Motor neuron (in vitro differentiated cells): ENCODE measurements at places on chromosomes 1 and 21. TPM values are rescaled to one million over a fixed set of nuclear protein-coding genes. Genes with fewer than 3 reads are reported as not detected.

DNA sequence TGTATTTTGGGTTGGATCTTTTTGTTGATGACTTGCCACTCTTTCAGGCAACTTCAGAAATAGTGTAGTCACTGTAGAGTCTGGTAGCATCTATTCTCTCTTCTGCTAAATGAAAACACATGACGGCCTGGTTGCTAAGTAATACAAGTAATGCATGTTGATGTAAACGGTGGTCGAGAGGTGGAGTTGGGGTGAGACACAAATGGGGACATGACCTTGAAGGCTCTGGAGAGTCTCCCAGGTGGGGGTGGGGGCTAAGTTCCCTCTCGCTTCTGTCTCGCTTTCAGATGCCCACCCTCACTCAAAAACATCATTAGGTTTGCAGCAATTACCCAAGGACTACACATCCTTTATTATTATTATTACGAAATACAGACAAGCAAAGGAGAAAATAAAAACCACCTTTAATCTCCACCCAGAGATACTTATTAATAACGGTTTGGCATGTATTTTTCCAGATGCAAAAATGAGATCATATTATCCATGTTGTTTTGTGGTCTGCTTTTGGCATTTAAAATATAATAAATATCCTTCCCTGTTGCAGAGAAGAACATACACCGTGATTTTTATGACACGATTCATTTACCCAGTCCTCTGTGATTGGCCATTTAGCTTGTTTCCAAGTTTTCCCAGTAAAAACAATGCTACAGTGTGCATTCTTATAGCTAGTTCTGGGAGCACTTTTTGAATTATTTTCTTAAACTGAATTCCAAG is 138.1 kb downstream of the MIS18A start:
- peak; percentile 32 for ATAC-seq

- no peak for ATAC-seq
These were observed 32.5 kb upstream of the SLC44A3 start for GRCh38 chr1:94787691-94788090.

GRCh38 chr1:154741741-154742495 is 128.2 kb downstream of the KCNN3 start:
- ATAC-seq: no peak

DNA sequence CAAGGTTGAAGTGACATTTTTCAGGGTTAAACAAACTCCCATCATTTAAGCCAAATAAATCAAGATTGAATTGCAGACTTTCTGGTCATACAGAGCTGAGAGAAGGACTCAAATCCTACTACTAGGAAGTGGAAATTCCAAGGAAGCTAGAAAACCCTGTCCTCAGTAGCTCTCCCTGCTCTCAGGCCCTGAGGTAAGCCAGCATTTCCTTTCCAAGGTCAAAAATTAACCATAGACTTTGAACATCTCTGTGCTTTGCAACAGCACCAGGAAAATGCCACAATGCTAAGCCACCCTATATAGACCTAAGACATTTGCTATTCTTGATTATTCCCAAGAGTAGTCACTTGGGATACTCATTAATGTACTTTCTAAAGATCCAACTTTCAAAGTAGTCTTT is 45.1 kb downstream of the LUZP1 start:
- ATAC-seq: no peak

GRCh38 chr1:55146781-55147180 is 68.4 kb downstream of the USP24 start:
- ATAC-seq: no peak

DNA sequence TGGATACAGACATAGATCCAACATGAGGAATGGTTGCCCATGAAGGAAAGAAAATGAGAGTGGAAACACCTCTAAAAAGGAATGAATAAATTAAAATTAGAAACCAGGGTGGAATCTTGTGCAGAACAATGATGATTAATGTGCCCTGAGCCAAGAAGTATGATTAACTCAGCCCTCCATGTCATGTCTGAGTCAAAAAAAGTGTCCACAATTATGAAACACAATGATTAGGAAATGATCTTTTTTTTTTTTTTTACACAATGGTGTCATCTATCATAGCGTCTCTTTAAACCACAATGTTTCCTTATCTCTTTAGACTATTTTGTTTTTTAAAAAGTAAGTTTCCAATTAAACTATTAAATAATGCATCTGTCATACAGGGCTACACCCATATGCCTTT is 78.9 kb upstream of the RAB4A start:
- ATAC-seq: no peak

GRCh38 chr1:87394513-87394912 is 65.8 kb downstream of the LMO4 start:
- no peak for ATAC-seq

DNA sequence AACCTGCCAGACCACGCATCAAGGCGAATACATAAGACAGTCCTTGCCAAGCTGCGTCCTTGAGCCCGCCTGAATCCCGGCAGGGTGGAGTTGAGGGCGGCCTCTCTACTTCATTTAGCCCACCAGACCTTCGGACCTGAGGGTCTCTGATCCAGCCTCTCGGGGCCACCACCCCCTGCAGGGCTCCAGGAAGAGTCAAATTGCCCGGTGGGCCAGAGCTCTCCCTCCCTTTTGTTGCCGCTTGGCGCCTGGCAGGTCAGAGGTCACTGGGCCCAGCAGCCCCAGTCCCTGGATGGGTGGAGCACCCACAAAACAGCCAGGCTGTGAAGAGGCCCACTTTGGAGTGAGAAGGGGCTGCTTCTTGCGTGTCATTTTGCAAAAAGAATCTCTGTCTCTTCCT is 9.0 kb downstream of the GNG4 start:
- ATAC-seq: no peak

DNA sequence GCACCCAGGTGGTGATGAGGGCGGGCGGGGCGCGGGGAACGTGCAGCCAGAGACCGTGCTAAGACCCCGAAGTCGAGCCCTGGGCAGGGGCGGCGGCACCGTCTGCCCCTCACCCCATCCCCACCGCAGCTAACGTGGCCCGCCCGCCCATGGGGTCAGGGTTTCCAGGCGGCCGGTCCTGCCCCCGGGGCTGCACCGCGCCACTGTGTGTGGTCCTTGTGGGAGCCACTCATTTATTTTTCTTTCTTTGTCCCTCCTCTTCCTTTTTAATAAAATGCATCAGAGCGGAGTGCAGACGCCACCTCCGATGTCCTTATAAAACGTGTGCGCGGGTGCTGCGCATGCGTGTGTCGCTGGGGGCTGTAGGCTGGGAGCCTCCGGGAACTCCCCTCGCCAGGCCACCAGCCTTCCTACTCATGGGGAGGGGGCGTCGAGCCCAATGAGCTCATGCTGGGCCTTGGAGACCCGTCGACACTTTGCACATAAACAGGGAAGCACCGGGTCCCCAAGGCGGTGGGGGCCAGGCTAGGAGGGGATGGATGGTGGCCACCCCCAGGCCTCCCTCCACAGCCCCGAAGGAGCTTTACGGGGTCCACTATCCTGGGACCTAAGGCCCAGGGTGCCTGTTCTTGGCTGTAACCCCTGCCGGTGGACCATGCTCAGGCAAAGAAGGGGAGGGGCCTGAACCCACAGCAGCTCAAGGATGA is 59.9 kb downstream of the WNT9A start:
- ATAC-seq: peak; percentile 62

GRCh38 chr1:10459184-10459583 is 9.4 kb downstream of the CORT start:
- peak; percentile 63 for ATAC-seq

GRCh38 chr1:64848136-64848535 is 103.3 kb downstream of the RAVER2 start:
- no peak for ATAC-seq

The PPP1R12B gene
- 13.2 and 18.6 TPM in 2 replicates for total RNA-seq

The CALML6 gene
- 0.76 and 1.8 TPM in 2 replicates for total RNA-seq

The EDARADD gene
- total RNA-seq: 3.4 TPM in 2 replicates

The IVL gene
- 0.90 and 1.1 TPM in 2 replicates for total RNA-seq

The GJA9 gene
- total RNA-seq: 0.18 and 0.31 TPM in 2 replicates

The MED8 gene
- total RNA-seq: 49.6 and 52.0 TPM in 2 replicates

The HSD3B2 gene
- 0.19 TPM in 1 of 2 replicates, not detected in the other for total RNA-seq

The TCHHL1 gene
- 0.50 TPM in 1 of 2 replicates, not detected in the other for total RNA-seq
